ENCODE measurements at places on chromosomes 2 and 18.

DNA sequence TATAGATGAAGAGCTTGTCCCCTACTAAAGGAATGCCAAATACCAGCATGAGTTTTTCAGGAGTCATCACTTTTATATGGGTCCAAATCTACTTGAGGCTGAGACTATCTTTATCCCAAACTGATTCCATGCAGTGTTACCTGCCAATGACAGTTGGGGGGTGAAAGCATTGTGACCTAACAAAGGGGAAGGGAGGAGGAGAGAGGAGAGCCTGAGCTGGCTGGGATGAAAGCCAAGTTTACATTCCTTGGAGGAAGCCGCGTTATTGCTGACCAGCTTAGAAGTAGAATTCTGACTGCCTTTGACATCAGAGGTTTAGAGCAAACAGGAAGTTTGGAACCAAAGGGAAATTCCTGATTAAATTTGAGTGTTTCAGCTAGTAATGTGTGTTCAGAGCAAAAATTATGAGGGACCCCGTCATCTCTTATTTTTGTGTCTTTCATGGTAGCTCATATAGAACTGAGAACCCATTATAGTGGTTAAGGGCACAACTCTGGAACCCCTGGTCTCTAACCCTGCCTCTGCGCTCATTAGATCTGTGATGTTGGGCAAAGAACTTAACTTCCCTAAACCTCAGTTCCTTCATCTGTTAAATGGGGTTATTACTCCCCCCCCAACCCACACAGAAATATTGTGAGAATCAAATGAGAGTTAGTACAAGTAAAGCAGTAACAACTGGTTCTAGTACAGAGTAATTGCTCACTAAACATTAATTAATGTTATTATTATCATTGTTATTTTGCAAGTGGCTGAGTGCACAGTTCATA is 199.3 kb upstream of the EPAS1 start:
- peak; percentile 94 for DNase-seq

DNA sequence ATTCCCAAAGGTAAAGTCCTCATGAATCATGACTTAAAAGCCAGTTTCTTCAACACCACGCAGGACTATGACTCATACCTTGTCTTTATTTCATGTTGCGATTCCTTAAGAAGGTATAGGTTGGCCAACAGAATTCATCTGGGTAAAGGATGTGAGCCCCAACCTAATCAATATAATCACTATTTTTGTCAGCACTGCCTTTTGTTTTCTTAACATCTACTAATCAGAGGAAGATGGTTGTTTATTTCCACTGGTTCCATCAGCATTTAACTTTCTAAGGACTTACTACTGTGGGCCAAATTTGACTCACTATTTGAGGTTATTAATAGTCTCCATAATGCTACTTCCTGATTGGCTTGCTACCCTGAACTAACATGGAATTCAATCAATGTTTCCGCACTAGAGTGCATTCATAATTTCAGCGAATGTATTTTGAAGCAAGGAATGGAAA is 78.6 kb downstream of the SCG2 start:
- no peak for DNase-seq

DNA sequence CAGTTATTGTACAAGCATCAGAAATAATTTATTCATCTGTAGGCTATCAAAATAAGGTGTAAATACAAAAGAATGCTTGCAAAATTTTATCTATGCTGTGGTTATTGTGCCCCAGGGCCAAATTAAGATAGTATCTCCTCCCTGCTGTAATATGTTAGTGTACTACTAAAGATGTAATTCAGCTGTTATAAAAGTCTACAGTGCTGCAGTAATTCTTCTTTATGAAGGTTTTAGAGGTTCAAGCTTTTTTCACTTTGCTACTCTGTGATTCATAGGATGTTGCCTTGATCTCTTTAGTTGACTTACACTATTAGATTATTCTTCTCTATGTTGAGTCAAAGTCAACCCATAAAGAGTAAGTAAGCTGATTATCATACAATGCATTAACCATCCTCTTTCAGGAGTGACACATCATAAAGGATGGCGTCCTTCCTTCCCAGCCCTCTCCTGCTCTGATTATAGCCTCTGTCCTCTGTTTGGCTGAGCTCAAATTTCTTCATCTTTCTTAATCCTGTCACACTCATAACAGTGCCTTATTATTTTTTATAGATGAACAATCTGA is 29.3 kb upstream of the DYNAP start:
- no peak for DNase-seq

GRCh38 chr2:59077981-59078531 is 836.9 kb upstream of the FANCL start:
- no peak for DNase-seq

All from SW 1271 (cell line).